ENCODE measurements at places on chromosomes 7 and 10. TPM values are rescaled to one million over a fixed set of nuclear protein-coding genes. Genes with fewer than 3 reads are reported as not detected.

- H3K27me3 ChIP-seq, result no peaks in the 10 kb centered on the region
- no peak for DNase-seq
- H3K4me1 ChIP-seq, result no peaks in the 10 kb centered on the region
Measured at GRCh38 chr7:121913947-121914675, 41.1 kb downstream of the PTPRZ1 start.

DNA sequence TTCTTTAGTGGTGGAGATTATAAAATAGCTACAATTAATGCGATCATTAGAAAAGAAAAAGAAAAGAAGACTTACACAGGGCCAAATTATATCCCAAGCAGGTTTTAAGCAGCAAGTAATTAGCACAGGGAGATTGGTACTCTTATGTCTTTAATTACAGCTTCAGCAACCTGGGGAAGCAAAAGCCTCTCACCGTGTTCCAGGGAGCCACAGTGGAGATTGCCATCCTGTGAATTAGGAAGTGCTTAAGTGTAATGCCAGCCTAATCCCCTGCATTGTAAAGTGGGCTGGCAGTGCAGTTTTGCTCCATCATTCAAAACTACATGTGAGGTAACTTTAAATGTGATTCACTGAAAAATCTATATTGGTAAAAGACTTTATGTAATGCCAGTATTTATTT is 533.5 kb upstream of the COBL start:
- no peak for DNase-seq
- H3K27me3 ChIP-seq, result no peaks in the 10 kb centered on the region
- no peak overlapping the region for H3K4me3 ChIP-seq
- H3K27ac ChIP-seq, result no peak overlapping the region

DNA sequence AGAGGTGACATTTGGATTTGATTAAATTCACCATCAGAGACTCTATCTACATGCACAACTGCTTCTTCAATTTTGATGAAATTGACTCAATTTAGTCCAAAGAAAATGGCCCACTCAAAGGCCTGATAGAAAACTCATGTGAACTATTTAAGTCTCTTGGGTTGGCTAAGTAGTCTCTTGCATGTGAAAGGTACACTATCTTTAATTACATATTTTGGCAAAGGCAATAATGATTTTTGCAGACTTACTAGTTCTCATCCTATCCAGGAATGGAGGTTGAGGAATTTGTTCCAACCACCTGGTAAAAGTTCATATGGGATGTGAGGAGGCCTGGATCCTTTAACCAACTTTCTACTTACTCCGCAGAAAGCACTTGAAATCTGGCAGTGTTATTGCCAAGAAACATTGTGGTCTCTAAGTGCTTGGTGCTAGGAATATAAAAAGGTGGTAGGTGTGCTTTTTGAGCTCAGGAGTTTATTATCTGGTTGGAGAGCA is 618.6 kb upstream of the MKI67 start:
- DNase-seq, result no peak
- no peak overlapping the region for H3K4me3 ChIP-seq
- no peaks in the 10 kb centered on the region for H3K4me1 ChIP-seq
- H3K36me3 ChIP-seq, result no peaks in the 10 kb centered on the region
- H3K27ac ChIP-seq, result no peak overlapping the region

GRCh38 chr7:134212576-134213546 is 85.7 kb downstream of the LRGUK start:
- DNase-seq, result no peak
- H3K36me3 ChIP-seq, result no peaks in the 10 kb centered on the region
- H3K27me3 ChIP-seq, result no peaks in the 10 kb centered on the region
- no peaks in the 10 kb centered on the region for H3K4me1 ChIP-seq
- no peak overlapping the region for H3K27ac ChIP-seq

- no peaks in the 10 kb centered on the region for H3K36me3 ChIP-seq
- H3K27me3 ChIP-seq, result no peaks in the 10 kb centered on the region
- no peak for DNase-seq
- no peaks in the 10 kb centered on the region for H3K4me1 ChIP-seq
- H3K27ac ChIP-seq, result no peak overlapping the region
- H3K4me3 ChIP-seq, result no peak overlapping the region
Measured at GRCh38 chr10:26254616-26255015, 38.0 kb downstream of the GAD2 start.

DNA sequence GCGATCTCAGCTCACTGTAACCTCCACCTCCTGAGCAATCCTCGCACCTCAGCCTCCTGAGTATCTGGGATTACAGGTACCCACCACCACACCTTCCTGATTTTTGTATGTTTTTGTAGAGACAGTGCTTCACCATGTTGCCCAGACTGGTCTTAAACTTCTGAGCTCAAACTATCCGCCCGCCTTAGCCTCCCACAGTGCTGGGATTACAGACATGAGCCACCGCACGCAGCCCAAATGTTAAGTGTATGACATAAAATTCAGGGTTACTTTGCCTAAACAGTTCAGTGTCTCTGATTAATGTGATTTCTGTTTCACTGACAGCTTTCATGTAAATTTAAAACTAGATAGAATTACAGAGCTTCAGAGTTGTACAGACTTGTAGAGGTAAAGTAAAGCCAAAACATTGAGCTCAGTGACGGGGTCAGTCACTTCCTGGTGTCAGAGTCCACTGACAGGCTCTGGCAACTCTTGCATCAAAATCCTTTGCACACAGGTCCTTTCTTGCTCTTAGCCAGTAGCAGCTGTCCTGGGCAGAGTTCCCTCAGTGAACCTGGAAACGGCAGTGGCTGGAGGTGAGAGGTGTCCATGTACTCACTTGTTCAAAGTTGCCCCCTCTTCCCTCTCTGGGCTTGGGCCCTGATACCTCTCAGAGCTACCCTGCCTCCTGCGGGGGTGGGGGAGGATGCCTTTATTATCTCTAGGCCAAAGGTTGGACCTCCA is 33.7 kb downstream of the MGMT start:
- DNase-seq, result no peak
- H3K27ac ChIP-seq, result no peak overlapping the region
- no peaks in the 10 kb centered on the region for H3K4me1 ChIP-seq
- no peaks in the 10 kb centered on the region for H3K36me3 ChIP-seq
- no peaks in the 10 kb centered on the region for H3K27me3 ChIP-seq

- H3K36me3 ChIP-seq, result no peaks in the 10 kb centered on the region
- H3K4me1 ChIP-seq, result no peaks in the 10 kb centered on the region
- DNase-seq, result no peak
- no peak overlapping the region for H3K4me3 ChIP-seq
- H3K27me3 ChIP-seq, result no peaks in the 10 kb centered on the region
Measured at GRCh38 chr7:41035794-41036193, 667.1 kb downstream of the INHBA start.

TMEM106B gene
- 69.2 TPM for total RNA-seq

NKX1-2 gene
- not detected for total RNA-seq
